ENCODE measurements at places on chromosomes 12 and 14.
A peak's percentile ranks its signal among the peaks of the same experiment; 100 is the strongest.

DNA sequence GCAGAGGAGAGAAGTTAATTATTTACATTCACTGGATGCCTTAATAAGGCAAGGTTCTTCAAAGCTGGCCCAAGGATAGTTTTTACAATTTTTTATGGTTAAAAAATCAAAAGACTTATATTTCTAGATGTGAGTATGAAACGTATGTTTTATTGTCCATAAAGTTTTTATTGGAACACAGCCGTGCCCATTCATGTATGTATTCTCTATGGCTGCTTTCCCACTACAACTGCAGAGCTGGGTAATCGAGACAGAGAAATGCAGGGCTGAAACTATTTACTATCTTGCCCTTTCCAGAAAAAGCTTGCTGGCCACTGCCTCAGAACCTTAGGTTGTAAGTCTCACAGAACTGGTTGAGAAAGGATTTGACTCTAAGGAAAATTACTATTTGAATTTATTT, 16.4 kb downstream of the JKAMP start:
- no peak for DNase-seq

DNA sequence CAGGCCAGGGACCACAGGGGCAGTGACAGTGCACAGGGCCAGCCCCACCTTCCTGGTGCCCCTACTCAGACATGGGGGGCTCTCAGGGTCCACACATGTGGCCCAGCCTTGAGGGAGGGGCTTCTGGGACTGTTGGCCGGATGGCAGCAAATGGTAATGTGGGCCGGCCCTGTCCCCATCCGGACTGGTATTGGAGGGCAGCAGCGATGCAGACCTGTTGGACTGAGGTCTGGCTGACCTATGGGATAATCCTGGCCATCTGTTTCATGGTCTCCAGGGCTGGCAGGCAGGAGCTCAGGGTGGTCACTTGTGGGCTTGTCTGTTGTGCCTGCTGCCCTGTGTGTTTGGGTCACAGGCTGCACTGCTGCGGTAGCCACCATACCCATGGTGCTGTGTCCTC, 387.5 kb downstream of the TMEM121 start:
- DNase-seq, result no peak

- no peak for DNase-seq
Measured at GRCh38 chr14:53430870-53431269, 277.7 kb upstream of the DDHD1 start.

DNA sequence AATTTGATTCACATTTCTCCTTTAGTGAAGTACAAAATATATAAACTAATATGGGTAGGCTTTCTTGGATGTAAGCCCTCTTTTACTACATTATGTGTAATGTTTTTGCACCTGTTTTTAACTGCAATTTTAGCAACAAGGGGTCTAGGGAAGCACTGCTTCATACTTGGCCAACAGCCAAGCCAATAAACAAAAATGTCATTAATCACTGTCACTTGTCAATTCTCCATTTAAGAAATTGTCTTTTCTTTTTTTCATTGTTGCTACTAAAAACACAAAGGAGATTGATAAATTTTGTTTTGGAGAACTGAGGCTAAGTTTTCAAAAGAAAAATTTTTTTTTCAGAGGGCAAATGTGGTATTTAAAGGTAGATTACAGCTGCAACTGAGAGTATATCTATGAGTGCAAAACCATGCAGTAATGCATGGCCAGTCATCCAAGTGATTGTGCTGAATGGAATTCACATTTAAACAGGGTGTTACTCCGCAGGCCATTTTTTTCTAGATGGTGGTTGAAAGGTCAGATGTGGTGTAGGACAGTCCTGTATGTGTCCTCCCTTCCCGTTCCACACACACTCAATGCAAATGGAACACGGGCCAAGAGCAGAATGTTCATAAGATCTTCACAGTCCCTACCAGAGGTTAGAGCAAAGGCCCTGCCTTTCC, 503.0 kb upstream of the LMO3 start:
- DNase-seq, result no peak

DNA sequence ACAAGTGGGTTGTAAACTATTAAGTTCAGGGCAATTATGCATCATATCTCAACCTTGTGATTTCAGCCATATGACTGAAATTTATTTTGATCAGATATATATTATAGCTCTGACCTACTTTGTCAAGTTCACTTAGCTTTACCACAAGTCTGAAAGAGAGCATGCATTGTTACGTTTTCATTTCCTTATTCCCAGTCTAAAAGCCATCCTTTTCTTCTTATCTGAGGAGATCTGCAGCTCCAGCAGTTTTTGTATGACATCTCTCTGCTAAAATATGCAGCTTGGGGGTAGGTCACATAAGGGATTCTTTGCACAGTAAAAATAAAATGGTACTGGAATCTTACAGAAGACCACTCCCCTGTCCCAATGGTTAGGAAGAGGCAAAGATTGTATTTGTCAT, 1682.8 kb upstream of the FLRT2 start:
- DNase-seq, result no peak

DNA sequence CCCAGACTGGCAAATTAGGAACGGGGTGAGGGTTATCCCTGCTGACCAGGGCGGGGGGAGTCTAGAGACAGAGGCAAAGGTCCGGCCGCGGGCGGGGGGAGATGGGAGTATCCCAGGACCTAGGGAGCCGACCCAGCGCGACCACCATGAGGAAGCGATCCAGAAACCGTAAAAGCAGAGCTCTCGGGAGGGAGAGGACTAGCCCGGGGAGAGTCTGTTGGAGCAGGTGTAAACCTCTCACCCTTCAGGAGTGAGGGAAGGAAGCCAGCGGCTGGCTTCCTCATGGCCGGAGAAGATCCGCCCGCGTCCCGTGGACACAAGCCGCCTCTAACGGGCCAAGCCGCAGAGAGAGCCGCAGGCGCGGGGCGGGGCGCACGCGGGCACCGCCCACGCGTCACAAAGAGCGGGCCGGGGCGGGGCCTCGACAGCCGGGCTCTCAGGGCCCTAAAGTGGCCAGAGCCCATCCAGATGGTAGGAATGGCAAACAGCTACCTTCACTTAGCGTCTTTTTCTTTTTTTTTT, at the start of gene ACRBP:
ACRBP (minus strand) TSS at position 350 of the 522 bp plus-strand sequence; CDS start at position 284, 66 bp downstream.
- peak; percentile 51 for DNase-seq

- DNase-seq, result no peak
Measured at GRCh38 chr14:80117876-80118275, 93.4 kb downstream of the DIO2 start.

DNA sequence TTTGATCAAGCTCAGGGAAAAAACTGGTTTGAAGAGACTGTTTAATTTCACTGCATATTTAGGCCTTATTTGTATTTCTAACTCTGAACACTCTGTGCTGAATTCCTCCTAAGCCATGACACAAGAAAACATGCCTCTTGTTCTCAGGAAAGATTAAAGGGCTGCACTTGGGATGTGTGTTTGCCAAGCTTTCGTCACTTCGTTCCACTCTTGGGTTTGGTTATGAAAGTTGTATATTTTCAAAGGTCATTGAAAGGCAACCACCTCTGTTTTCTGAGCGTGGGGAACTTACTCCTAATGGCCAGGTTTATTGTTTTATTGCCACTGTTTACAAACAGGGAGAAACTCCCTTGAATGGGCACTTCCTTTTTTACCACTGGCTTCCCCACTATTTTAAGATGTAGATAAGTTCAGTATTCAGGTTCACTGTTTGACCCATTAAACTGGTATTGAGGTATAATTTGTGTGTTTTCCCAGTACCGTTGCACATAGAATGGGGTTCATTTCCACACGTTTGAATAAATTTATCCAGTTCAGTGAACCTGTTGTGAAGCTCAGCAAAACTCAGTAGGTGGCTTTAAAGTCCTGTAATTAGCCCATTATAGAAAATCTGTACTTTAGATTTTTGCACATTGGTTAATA, 65.3 kb downstream of the NKX2-1 start:
- DNase-seq, result no peak

GRCh38 chr12:68340404-68341270, 8.5 kb upstream of the MDM1 start:
- DNase-seq, result no peak

DNA sequence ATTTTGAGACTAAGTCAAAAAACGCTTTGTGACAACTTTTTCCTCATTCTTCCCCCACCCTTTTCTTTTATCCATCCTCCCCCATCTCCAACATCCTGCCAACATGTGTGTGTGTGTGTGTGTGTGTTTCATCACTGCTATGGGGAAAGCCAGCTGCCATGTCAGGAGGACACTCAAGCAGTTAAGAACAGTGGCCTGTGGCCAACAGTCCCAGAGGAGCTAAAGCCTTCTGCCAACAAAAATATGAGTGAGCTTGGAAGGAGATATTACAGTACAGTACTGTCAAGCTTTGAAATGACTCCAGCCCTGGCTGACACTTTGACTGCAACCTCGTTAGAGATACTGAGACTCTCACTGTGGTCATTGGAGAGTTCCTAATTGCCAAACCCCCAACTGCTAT, 5.0 kb upstream of the CSRP2 start:
- DNase-seq, result no peak

DNA sequence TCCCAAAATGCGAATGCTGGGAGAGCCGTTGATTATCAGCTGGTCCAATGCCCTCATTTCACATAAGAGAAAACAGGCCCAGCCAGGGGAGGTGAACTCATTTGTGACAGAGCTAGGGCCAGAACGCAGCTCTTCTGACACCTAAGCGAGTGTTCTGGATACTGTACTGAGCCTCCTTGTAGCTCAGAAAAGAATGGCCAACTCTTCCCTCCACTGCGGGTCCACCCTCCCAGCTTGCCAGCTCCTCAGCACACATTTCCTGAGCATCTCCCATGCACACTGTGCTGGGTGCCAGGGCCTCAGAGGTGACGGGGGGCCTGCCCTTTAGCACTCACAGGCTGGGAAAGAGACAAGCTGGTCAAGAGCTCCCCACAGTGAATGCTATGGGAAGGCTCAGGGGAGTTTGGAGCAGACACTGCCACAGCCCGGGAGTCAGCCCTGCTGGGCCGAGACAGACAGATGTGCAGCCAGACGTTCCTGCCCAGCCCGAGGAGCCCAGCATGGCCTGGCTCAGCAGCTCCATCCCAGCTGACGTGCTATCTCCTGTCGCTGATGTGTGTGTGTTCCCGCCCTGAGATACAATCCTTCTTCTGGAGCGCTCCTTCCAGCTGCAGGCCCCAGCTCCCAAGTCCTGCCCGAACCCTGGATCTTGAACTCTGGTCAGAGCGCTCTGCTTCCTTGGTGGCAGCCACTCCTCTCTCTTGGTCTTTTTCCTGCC, 3.5 kb downstream of the CMTM5 start:
- no peak for DNase-seq

- no peak for DNase-seq
Measured at GRCh38 chr12:86735072-86735471, 478.9 kb upstream of the MGAT4C start.

- no peak for DNase-seq
Measured at GRCh38 chr14:24941719-24942118, 108.2 kb downstream of the STXBP6 start.

- DNase-seq, result no peak
Measured at GRCh38 chr12:112788205-112788604, 3.3 kb upstream of the RPH3A start.

DNA sequence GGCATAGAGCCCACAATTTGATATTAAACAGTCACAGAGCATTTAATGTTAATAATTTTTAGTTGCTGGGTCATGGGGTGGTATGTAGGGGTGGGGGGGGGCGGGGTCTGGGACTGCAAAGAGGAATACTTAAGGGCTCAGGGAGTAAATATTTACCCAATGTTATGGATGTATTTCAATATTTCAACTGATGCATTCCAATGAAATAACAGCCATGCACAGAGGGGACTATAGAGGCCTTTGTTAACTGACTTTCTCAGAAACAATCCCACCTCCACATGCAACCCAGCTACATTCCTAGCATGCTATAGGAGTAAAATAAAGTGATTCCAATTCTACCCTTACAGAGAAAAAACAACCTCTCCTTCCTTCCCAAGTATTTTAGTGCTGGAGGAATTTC, 7.9 kb upstream of the BBS10 start:
- DNase-seq, result no peak

DNA sequence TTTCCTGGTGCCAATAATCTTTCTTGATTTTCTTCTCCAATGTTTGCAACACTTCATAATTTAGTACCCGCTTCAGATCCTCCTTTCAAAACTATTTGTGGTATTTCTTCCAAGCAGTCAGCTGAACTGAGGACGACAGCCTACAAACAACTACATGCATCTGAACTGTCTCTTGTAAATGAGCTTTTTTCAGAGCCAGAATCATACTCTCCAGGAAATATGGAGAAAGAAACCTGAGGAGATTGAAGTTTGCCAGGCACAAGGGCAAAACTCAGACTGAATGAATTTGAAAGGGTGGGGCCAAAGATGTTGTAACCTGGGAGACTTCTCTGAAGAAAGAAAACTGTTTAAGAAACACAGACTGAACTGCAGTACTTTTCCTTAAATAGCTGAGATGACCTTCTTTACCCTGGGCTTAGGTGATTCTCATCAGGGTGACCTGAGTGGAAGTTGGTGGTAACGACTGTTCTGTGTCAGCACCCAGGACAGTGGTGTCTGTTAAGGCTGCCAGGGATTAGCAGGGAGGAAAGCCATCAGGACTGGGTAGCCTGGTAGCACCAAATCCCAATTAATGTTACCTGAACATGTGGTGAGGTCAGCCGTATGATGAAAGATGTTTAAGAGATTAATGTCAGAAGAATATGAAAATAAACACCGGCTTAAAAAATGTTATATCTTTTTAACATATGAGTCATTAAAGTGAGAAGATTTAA, 95.0 kb downstream of the TGFB3 start:
- no peak for DNase-seq

DNA sequence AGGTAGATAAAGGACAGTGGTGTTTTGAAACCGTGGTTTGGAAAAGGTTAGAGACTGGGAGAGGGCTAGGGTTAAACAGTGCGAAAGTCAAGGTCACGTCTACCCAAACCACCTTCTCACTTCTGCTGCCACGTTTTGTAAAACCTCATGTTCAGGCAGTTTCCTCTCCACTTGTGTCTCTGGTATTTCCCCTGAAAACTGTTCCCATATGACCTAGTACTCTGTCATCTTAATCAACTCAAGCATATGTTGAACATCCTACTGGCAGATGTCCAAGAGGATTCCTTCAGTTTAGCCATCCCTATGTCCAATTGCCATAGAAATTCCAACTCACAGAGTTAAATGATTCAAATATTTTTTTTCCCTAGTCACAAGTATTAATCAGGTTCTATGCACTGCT, 17.4 kb downstream of the CLEC4C start:
- DNase-seq, result no peak

GRCh38 chr12:121202407-121203355, 7.2 kb upstream of the P2RX4 start:
- peak; percentile 63 for DNase-seq

- DNase-seq, result peak; percentile 50
Measured at GRCh38 chr12:112108202-112109079, at the start of gene NAA25. TSS of gene NAA25 (minus strand) at chr12:112108783. CDS start at chr12:112108773, 10 bp downstream.

DNA sequence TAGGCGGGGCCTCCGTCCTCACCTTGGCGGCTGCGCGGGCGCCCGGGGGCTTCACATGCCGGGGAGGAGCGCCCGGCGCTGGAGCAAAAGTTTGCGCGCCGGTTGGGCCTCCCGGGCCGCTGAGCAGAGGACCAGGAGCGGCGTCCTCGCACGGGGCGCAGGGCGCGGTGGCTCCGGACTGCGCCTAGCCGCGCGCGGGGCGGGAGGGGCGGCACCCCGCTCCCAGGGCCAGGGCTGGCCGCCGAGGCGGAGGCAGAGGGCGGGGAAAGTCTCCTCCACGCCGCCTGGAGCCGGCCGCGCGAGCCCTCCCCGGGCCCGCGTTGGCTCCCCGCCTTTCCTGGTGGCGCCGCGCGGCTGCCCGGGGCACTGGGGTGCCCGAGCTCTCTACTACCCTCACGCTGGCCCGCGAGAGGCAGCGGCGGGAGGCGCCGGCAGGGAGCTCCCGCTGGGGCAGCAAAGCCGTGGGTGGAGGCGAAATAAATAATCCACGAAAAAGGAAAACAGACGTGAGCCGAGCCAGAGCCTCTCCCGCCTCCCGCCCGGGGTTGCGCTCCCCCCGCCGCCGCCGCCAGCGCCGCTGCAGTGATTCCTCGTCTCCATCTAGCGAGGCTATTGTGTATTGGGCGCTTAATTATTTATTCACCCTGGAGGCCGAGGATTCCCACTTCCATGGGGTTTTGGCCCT, 400 bp upstream of the PRIMA1 start:
- DNase-seq, result peak; percentile 13
